ENCODE measurements at places on chromosomes 4 and X.

GRCh38 chr4:71559957-71560571, 221.2 kb downstream of the SLC4A4 start:
- no peak for DNase-seq

DNA sequence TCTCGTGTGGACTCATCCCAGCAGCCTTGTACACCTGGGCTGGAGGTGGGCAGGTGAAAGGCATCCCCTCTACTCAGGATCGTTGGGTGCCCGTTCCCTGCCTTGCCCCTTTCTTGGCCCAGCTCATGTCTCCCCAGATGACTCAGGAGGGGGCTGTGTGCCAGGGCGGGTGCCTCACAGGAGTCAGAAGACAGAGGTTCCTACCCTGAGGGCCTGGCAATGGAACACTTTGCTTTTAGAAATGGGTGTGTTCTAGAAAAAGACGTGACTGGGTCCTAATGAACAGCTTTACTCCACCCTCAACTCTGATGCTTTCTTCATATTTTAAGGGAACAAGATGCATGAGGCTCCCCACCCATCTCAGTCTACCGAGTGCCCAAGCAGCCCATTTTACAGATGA, 22.5 kb upstream of the TRIM2 start:
- DNase-seq, result no peak

- DNase-seq, result no peak
Observed at GRCh38 chrX:111445485-111445884, 33.5 kb upstream of the DCX start.

GRCh38 chrX:20527558-20528011, 260.9 kb upstream of the RPS6KA3 start:
- DNase-seq, result no peak

- DNase-seq, result no peak
Observed at GRCh38 chrX:153184787-153185186, 5.7 kb downstream of the MAGEA1 start.

- no peak for DNase-seq
Observed at GRCh38 chr4:76732246-76732645, 165.7 kb downstream of the SOWAHB start.

DNA sequence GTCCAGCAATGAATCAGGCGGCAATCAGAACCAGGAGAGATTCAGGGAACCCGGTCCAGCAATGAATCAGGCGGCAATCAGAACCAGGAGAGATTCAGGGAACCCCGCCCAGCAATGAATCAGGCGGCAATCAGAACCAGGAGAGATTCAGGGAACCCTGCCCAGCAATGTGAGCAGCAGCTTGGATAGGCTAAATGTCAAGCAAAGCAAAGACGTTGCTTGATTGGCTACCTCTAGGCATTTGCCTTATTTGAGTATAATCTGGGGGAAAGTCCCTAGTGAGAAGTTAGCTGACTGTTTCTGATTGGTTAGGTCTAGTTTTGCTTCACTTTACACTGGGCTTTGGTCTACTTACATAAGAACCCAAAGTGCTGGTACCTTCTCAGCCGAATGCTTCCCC, 1212.2 kb upstream of the TENM3 start:
- DNase-seq, result no peak

GRCh38 chr4:153349206-153349805, 4.8 kb downstream of the MND1 start:
- DNase-seq, result no peak

DNA sequence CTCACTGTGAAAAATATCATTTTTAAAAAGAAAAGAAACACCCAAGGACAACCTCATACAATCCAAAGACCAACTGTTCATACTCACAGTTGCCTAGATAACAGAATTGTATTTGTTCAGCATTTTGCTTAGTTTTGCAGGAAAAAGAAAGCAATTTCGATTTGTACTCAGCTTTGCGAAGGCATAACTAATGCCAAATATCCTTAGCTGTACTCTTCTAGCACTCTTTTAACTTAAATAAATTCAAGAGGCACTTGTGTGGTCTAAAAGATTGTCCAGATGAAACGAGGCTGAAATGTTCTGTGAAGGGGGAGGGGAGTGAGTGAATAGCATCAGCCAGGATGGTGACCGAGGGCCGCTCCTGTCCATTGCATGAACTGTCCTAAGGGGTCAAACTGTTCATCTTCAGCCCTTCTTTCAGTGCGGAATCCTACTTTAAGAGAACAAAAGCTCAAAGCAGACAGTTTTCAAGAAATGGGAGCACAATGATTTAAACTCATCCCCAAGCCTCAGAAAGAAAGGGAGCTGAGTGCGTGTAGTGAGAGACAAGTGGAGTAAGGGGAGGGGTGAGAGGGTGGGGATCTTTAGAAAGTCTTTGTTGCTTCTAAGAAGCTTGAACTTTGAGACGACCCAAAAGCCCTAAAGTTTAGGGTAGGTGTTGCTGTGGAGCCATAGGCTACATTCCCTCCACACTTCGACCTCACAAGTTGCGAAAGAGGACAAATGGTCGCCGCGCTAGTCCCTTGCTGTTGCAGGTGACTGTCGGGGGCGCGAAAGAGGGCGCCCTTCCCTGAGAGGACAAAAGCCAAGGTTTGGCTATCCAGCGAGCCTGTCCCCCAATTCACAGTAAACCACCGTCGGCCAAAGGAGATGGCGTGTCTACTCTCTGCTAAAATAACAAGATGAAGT, 4.0 kb upstream of the NEUROG2 start:
- DNase-seq, result no peak

GRCh38 chr4:11074581-11075241, 354.0 kb downstream of the HS3ST1 start:
- no peak for DNase-seq

DNA sequence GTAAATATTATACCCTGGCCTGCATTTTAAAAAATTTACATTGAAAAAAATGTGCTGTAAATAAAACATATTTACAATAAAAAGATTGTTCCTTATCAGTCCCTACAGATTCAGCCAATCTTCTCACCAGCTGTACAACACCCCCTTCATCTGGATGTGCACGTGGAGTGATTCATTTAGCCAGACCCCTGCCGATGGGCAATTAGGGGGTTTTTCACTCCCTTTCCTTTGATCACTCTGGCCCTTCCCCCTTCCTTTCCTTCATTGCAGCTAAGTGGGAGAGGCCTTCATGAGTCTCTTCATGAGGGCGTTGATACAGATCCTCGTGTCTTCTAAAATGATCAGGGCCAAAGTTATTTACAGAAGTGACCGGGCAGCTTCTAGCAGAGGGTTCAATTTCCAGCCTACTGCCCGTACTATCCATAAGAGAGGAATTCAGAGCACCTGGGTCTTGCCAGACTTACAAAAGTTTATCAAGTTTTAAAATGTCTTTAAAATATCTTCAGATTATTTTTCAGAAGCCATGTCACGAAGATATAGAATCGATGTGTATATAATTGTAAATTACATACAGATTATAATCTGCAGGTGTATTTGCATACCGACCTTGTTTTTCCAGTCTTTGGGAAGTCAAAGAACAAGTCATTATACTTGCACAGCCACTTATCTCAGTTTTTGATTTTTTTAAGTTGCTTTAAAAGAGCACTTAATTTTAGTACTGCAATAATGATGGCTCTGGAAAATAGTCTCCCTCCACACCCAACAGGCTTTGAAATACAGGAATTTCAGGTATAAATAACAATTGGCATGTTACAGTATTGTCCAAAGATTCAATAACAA, 21.4 kb upstream of the RASL11B start:
- DNase-seq, result no peak

DNA sequence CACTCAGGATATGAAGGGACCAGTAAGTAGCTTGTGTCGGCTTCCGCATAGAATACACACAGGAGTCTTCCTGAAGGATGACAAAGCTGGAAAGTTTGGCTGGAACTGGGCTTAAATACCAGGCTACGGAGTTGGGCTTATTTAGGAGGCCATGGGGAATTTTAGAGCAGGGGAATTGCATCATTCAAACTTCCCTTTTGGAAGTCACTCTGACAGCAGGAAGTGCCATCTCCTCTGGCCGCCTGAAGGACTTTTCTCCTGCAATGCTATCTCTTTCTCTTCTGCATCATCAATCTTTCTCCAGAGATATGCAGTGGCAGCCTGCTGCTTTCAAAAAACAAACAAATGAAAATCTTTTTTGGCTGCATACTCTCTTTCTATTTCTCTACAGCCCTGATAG, 48.4 kb upstream of the PAK3 start:
- DNase-seq, result no peak

DNA sequence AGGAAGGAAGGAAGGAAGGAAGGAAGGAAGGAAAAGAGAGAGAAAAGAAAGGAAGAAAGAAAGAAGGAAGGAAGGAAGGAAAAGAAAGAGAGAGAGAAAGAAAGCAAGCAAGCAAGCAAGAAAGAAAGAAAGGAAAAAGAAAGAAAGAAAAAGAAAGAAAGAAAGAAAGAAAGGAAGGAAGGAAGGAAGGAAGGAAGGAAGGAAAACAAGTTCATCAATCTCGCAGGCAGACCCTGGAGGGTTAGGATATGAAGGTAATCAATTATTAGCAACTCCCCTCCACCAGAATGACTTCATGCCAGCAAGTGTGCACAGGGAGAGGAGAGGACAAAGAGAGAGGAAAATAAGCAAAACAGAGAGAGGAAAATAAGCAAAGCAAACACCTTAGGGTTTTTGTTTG, 80.2 kb downstream of the MTNR1A start:
- DNase-seq, result no peak

DNA sequence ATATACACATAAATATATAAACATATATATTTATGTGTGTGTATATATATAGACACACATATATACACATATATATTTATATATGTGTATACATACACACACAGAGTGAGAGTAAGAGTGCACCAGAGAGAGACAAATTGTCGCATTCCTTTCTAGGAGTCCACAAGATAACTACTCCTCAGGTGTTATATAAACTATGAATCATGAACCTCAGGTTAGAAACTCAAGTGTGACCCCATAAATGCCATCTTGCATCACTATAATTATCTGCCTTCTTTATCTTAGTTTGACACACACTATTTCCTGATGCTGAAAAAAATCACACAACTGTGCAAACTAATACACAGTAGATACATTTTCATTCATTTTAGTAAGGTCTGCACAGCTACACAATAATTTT, 135.2 kb downstream of the PPARGC1A start:
- DNase-seq, result no peak

DNA sequence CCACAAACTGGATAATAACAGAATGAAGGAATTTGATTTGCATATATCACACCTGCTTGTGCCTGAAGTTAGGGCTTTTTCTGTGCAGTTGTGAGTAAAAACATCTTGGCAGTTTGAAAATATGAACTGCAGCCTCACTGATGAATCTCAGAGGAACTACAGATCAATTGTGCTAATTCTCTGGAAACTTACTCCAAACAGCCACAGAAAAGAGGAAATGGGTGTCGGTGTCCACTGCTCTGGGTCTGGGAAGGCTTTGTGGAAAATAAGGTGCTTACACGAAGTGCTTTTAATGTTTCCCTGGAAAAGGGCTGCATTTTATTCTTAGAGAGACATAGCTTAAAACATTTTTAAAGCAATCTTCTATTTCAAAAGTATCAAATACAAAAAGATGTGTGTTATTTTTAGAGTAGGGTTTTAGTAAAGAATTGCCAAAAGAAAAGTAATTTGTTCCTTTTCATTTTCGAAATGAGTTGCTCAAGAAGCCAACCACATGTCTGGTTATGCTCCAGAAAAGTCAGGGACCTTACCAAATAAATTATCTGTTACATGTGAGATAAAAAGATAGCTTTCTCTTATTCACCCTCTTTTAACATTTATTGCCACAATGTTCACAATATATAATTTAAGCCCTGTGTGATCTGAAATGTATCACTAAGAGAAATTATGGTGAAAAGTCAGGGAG, 240.1 kb downstream of the FRAS1 start:
- DNase-seq, result no peak

DNA sequence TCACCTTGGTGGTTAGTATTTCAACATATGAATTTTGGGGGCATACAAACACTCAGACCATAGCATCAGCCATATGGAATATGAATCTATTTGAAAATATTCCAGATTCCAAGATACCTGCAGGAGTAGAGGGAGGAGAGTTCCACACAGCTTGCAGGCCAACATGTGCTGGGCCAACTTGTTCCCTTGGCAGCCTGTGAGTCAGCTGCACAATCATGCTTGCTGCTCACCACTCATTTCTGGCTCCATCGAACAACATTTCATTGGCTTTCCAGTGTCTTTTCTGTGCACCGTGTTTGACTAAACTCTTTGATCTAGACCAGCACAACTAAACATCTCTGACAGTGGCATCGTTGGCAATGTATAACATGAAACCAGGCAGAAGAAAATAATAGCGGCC, 282.5 kb upstream of the RASGEF1B start:
- DNase-seq, result no peak

DNA sequence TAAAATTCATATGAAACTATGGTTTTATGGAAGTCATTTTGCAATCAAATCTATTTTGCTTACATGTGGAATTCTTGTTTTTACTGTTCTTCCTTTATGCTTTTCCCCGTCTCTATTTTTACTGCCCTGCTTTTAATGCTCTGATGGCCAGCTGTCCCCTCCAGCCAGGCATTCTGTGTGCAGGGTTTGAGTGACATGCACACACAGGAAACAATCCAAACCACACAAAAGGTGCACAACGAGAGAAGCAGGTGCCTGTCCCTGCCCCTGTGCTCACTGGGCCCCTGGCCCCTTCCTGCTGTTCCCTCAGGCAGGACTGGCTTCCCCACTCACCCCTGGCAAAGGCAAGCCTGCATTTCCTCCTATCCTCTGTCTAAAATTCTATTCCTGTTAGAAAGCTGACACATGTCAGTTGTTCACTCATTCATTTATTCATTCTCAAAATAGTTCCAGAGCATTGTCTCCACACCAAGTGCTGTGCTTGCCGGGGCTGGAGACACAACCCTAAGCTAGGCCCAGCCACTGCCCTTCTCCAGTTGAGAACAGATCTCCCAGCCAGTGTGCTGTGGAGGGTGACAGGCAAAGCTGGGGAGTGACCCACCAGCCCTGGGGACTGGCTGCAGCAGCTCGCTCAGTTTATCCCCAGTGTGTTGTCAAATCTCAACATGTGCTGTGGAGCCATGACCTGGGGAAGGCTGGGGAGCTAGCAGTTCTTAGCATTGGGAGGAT, 346.3 kb downstream of the FBXW7 start:
- DNase-seq, result no peak

DNA sequence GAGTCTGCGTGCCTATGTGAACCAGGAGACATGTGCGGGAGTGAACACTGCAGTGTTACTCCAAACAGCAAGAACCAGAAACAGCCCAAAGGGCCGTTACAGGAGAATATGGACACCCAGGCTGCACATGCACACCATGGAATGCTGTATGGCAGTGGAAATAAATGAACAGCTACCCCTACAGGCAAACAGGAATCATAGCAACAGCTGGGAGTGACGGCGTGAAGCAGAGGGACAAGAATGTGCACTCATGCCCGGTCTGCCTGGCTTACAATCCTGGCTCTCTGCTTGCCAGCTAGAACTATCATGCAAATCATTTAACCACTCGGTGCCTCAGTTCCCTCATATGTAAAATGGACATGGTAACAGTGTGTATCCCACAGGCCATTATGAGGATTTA, 16.6 kb downstream of the GPKOW start:
- no peak for DNase-seq

DNA sequence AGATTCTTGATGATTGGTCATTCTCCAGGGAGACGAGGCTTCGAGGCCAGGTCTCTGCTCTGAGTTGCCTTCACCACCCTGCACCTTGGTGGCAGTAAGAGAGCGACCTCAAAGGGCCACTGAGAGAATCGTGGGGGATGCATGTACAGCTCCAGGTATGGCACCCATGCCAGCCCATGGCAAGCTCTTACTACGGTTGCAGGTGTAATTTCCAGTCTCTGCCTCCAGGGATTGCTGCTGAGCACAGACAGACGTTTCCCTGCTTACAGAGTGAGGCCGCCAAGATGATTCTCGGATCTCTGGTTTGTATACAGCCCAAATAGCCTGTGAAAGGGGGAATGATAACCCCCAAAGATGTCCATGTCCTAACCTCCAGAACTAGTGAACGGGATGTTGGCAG, 16.3 kb upstream of the DRD5 start:
- no peak for DNase-seq

Data from left hindlimb (tissue), 1 donor.